CD4-positive, alpha-beta T cell (primary cell): ENCODE measurements at places on chromosomes 1 and 21.

DNA sequence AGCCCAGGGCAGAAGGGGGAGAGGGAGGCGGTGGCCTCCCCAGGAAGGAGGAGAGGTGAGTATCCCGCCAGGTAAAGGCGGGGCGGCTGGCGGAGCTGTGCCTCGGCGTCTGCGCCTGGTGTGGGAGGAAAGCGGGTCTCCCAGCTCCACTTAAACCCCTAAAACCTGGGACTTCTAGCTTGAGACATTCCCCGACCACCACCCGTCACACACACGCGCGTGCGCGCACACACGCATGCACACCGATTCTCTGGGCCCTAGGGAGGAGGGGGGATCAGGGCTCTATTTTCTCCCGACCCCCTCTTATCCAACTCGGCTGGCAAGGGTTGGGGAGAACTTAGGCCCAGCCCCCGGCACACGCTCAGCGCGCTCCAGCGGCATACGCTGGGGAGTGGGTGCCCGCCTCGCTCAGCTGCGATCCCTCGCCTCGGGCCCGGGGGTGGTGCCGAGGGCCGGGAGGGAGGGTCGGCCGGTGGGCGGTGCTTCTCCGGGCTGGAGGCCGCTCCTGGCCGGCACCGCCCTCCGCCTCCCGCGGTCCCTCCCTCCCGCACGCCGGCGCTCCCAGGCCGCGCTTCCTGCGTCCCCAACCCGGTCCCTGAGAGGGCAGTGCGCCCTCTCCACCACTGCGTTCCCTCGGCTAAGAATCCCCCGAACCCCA lies at the start of gene TMEM51:
TMEM51 (plus strand) TSS at position 564 of the 658 bp plus-strand sequence. CDS start 61,341 bp downstream, outside the sequence.
- DNase-seq: no peak

DNA sequence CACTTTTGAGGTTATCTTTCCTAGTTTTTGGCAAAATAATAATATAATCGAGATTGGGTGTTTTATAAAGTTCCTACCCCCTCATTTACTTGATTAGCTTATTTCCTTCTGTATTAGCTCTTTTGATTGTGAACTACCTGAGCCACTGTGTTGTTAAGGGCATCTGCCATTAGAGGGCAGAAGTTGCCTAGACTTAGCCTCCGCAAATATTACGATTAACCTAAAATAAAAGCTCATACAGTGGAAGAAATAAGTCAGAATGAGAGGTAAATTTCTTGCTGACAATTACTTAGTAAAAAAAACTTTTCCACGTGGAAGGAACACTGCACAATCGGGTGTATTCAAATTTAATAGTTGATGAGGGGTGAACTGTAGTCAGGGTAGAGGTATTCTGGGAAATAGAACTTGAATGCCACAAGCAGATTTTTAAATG lies 2.3 kb downstream of the H3-3A start:
- DNase-seq: no peak

DNA sequence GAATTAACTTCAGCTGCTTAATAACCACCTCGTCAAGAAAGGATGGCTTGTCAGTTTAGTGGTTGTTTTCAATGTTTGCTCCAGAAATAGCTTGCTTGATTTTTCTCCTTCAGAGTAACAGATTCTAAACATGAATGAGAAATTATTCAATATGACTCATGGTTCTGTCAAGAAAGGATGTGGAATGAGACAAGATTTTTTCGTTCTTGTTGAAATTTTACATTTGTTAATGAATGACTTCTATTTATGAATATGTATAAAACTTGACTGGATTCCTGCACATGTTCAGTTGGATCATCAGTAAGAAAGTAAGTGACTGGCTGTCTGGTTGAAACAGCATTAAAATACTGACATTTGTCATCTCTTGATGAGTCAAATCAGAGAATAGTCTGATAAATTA lies 38.3 kb downstream of the IFI44 start:
- no peak for DNase-seq

- no peak for DNase-seq
Observed at GRCh38 chr1:241306125-241306790, 50.7 kb downstream of the RGS7 start.

DNA sequence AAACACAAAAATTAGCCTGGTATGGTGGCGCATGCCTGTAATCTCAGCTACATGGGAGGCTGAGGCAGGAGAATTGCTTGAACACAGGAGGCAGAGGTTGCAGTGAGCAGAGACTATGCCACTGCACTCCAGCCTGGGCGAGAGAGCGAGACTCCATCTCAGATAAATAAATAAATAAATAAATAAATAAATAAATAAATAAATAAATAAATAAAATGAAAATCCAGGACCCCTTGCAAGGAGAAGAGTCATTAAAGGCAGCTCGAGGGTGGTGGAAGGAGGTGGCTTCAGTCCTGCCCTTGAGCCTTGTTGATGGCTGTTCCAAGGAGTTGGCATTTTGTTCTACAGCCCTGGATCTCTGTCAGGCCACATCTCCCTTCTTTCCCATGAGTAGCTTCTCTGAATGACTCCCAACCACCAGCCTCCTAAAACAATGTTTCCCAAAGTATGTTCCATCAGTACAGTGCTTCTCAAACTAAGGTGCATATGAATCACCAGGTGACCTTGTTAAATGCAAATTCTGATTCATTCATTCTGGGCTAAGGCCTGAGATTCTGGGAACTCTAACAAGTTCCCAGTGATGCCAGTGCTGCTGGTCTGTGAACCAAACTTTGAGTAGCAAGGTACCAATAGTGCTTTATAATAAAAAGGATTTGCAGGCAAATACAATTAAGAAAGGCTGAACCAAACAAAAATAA lies 99.0 kb downstream of the KCNN3 start:
- no peak for DNase-seq

- no peak for DNase-seq
Observed at GRCh38 chr1:107232426-107232825, 91.6 kb downstream of the NTNG1 start.

GRCh38 chr1:110185181-110185580 lies 24.9 kb upstream of the KCNC4 start:
- no peak for DNase-seq

DNA sequence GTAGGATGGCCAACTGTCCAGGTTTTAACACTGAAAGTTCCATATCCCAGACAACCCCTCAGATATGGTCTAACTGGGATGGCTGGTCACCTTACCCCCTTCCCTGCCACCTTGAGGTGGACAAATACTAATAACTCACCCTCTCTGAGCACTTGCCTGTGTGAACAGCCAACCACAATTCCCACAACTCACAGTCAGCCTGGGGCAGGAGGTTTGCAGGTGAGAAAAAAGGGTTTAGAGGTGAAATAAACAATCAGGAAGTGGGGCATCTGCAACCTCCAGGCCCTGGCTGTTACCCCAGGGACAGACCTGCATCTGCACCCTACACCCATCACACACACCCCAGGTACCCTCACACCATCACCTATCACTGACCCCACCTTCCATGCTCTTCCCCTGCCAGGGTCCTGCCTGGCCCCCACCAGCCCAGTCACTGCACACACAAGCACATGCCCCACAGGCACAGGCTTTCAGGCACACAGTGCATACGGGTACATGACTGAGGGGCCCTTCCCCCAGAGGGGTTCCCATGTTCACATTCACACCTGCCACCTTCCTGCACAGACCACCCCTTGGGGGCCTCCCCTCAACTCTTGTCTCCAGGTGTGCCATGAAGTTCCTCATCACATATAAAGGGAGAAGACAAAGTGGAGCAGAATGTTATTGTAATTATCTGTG lies 679.5 kb downstream of the MATN1 start:
- DNase-seq: no peak

- no peak for DNase-seq
Observed at GRCh38 chr1:242199776-242200458, 201.0 kb upstream of the MAP1LC3C start.
